ENCODE measurements at places on chromosomes 2 and 18. TPM values are rescaled to one million over a fixed set of nuclear protein-coding genes. Genes with fewer than 3 reads are reported as not detected.

Gene AQP12B
- total RNA-seq, result not detected

Gene C2orf66
- not detected for total RNA-seq

Gene GPR35
- total RNA-seq, result not detected

Gene NEU2
- not detected for total RNA-seq

Gene PHOSPHO2
- total RNA-seq, result 8.3 TPM

Gene ZAP70
- not detected for total RNA-seq

Gene POTEE
- not detected for total RNA-seq

Gene CWC22
- total RNA-seq, result 13.4 TPM

Gene UGT1A8
- not detected for total RNA-seq

Gene PRSS56
- not detected for total RNA-seq

Gene TEKT4
- total RNA-seq, result not detected

Gene CFAP65
- not detected for total RNA-seq

Gene FSHR
- total RNA-seq, result not detected

Gene KCNF1
- total RNA-seq, result 0.26 TPM

Gene SSB
- 63.9 TPM for total RNA-seq

Gene ASB1
- total RNA-seq, result 20.1 TPM

Gene POTEJ
- not detected for total RNA-seq

Gene ALK
- not detected for total RNA-seq

Gene ATG4B
- 58.7 TPM for total RNA-seq

Gene ITPRID2
- total RNA-seq, result 111 TPM

Measured in epithelial cell of alveolus of lung (primary cell).